ENCODE measurements at places on chromosomes 2 and 18.

GRCh38 chr2:46554397-46554796 is 75.0 kb downstream of the TMEM247 start:
- DNase-seq, result no peak

DNA sequence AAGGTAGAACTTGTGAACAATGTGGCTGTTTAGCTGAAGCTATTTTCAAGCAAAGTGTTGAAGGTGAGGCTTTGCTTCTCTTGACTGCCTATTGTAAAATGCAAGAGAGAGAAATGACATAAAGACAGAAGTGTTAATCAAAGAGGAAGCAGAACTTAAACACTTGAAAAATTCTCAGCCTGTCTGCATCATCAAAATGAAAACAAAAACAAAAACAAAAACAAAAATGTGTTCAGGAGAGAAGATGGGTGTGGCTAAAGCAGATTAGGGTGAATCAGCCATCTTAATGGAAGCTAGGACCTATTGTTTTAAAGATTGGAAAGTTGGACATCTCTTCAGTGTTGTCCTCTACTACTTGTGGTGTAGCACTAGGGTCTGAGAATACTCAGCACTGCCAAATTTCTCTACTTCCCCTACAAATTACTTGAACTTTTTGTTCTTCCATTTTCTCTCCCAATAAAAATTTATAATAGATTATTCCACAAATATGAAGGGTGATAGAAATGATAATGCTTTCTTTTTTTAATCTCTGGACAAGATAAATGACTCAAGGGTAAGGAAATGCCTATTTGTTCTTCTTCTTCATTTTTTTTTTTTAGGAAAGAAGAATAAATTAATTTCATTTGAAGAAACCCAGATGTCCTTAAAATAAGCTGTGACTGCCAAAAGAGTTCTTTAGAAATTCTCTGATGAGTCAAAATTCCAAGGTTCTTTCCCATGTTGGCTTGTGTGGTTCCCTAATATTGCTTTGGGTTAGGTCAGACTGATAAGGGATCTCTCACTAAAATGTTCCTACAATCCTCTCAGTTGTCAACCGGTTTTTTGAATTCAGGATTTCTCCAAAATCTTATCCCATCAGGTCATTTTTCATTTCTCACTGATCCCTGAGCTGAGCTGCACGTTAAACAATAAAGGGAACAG is 571.2 kb upstream of the ZEB2 start:
- DNase-seq, result no peak

- DNase-seq, result no peak
Observed at GRCh38 chr2:42296226-42296625, 64.8 kb downstream of the COX7A2L start.

- no peak for DNase-seq
Observed at GRCh38 chr2:197576631-197577030, 60.8 kb downstream of the MOB4 start.

- no peak for DNase-seq
Observed at GRCh38 chr2:184596819-184597411, 1.4 kb upstream of the ZNF804A start.

DNA sequence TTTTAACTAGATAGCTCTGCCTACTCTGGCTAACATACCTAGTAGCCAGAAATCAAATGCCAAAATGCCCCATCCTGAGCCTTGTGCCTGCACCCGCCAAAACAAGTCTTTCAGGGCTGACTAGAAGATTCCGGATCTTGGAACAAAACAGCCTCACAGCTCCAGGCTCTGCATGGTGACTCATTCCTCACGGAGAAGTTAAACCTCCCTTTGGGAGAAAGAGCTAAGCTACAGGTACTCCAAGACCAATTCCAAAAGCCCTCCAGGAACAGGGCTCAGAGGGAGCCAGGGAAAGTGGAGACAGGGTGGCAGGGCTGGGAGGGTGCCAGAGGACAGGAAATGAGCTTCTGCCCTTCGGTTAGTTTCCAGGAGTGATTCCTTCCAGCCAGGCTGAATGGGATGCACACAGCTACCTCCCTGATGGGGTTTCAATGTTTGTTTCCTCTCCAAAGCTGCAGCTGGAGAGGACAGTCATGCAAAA is 295.6 kb downstream of the TNS1 start:
- DNase-seq, result no peak

- no peak for DNase-seq
Observed at GRCh38 chr18:50280707-50281294, 522 bp downstream of the MBD1 start.

DNA sequence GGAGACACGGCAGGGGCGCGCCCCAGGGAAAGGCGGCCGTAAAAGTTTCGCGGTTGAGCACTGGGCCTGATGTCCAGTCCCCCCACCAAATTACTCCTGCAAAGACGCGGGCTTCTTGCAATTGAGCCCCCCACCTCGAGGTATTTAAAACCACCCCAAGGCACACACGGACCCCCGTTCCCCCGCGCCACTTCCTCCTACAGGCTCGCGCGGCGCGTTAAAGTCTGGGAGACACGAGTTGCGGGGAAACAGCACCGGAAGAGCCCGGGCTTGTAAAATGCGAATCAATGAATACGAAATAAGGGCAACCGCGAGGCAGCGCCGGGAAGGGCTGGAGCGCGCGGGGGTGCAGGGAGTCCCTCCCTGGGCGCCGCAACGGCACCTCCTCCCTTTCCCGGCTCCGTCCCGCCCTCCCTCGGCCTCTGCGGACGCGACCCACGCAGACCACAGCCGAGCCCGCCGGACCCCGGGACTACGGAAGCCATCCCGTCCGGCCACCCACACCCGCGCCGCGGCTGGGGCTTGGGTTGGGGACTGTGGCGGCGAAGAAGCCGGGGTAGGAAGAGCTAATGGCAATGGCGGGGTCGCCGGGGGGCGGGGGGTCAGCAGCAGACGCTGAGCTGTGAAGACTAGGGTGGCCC is 918 bp upstream of the NETO1 start:
- DNase-seq, result no peak

DNA sequence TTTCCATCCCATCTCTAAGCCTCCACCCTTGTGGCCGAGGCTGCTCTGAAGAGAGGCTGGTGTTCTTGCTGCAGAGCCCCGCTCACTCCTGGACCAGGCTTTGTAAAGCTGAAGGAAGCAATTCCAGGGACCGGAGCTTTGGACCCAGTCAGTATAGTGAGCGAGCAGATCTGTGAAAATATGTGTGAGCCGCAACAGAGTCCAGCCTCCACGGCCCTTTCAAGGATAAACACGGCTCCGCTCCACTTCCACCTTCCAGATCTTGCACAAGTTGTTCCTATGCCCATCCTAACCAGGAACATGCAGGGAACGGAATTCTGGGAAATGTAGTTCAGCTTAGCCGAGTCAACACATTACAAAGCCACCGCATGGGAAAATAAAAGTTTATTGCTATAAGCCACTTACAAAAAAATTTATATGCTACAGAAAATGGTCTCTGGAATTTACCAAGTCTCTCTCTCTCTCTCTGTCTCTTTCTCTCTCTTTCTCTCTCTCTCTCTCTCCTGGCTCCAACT is 151.7 kb upstream of the ZNF521 start:
- DNase-seq, result no peak

DNA sequence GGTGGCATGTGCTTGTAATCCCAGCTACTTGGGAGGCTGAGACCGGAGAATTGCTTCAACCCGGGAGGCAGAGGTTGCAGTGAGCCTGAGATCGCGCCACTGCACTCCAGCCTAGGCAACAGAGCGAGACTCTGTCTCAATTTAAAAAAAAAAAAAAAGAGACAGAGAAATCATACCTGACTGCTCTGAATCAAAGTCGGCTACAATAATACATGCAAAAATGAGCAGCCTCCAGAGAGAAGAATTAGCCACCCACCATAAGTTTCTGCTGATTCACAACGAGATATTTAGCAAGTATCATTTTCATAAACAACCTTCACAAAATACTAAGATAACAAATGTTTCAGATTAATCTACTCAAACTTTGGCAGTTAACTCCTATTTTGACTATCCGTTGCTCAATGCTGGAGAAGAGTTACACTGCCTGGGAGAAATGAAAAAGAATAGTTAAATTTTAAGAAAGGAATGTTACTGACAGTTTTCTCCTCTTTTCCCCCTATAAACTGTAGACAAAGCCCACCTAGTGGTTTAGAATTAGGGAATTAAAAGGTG is 1.5 kb downstream of the OSBPL1A start:
- no peak for DNase-seq

- no peak for DNase-seq
Observed at GRCh38 chr18:23585897-23586248, 433 bp downstream of the NPC1 start.

- DNase-seq, result no peak
Observed at GRCh38 chr2:115084446-115084845, 642.0 kb downstream of the DPP10 start.

DNA sequence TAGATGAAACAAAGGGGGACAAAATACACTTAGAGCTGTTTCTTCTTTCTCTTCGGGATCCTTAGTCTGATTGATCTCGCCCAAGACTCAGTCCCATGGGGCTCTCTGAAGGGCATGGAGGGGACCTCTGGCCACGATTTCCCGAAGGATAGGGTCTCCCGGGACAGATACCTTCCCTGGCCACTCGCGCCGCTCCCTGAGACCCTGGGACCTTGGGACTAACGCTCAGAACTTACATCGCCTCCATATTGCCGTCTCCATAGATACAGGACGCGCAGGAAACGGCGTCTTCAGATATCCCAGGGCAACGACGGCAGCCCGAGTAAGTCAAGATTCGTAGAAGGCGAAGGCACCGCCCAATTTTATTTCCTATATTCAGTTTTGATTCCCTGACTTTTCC is at the start of gene CFAP65:
TSS of gene CFAP65 (minus strand) at position 265 of the 400 bp plus-strand sequence. CDS start 2,468 bp downstream, outside the sequence.
- no peak for DNase-seq

DNA sequence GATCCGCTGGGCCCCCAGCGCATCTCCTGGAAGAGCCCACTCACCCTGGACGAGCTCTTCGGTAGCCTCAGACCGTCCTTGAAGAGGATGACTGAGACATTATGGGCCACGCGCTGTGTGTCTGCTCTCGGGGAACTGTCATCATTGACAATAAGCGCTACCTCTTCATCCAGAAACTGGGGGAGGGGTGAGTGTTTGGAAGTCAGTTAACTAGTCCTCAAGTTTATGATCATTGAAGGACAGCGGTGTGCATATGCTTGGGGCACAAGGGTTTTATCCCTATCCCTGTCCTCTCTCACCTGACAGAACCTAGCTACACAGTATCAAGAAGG is 586 bp downstream of the STK16 start:
- no peak for DNase-seq

DNA sequence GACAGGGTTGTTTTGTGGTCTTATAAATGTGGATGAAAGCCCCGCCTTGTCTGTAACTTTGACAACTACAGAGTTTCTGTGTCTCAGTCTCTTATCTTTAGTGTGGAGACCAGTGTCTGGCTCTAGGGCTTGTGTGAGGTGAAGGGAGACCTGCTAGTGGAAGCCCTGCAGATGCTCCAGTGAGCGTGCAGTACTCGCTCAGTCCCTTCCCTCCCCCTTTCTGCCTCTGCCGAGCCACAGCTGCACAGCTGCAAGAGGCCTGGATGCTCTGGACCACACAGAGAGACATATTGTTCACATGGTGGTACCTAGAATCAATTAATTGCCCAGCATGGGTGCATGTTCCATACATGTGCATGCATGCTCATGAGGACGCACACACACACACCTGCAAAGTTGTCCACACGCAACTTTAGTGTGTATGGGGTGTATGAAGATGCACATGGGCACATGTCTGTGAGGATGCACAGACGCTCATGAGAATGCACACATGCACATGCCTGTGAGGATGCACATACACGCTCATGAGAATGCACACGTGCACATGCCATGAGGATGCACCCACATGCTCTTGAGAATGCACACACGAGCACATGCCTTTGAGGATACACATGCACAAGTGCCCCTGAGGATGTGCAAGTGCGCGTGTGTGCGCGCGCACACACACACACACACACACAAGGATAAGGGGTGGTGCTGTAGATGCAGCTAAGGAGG is 282.1 kb upstream of the HS6ST1 start:
- no peak for DNase-seq

GRCh38 chr2:176781570-176782217 is 430.9 kb upstream of the HNRNPA3 start:
- DNase-seq, result no peak

- no peak for DNase-seq
Observed at GRCh38 chr2:174597345-174598047, at the start of gene WIPF1. WIPF1 (minus strand) TSS chr2:174597804; CDS start chr2:174585573, 12,231 bp downstream.

GRCh38 chr2:15730545-15731212 is 139.0 kb downstream of the DDX1 start:
- no peak for DNase-seq

DNA sequence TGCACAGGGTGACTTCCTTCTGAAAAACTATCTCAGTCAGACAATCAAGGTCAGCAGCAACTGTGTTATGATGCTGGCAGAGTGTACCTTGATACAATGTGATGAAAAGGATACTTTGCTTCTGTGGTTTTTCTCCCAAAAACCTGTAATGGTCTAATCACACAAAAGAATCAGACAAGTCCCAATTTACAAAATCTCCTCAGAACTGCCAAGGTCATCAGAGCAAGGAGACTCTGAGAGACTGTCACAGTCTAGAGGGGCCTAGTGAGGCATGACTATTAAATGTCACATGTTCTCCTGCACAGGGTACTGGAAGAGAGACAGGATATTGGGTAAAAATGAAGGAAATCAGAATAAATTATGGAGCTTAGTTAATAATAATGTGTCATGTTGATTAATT is 185.4 kb downstream of the ST6GAL2 start:
- no peak for DNase-seq

DNA sequence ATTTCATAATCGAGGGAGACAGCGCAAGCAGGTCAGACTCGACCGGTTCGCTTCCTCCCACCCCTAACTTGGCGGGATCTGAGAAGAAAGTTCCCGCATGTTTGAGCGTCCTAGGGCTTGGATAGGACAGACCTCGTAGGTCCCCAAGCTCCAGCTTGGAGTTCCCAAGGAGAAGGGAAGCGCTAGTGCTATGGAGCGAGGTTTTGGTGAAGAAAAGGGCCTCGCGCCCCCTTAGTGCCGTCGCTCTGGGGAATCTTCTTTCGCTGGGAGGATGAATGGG is 11.6 kb upstream of the SKOR2 start:
- DNase-seq, result no peak

DNA sequence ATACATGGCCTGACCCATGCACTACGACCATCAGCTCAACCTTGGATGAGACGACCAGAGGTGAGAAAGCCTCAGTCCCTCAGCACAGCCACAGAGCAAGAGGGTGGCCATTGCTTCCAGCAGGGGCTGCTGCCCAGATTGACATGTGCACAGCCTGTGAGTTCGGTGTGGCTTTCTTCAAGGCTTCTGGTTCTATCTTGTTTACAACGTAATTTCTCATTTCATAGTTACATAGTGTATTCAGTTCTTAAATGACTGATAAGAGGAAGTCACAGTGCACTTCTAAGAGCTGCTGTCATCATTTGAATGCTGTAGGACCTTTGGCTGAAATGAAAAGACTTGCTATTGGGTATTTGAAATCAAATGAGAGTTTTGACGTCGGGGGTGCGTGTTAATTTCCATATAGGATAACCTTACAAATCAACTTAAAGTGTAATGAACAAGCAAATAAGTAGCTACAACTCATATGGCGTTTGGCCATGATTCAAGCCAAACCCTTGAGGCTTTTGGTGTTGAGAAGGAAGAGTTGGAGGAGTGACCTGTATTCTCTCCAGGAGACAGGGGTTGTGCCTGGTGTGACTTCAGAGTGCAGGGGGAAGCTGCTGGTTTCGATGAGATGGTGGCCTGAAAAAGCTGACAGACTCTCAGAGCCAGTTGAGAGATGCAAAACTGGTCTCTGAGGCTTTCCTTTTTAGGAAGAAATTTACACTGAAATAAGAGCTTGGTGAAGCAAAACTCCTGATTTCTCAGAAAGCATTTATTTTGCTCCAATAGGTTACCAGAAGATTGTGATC is 51.0 kb downstream of the TSHZ1 start:
- no peak for DNase-seq

GRCh38 chr2:38982498-38982897 is 92.8 kb downstream of the ARHGEF33 start:
- DNase-seq, result no peak

GRCh38 chr2:191222952-191223351 is 22.3 kb upstream of the MYO1B start:
- no peak for DNase-seq
